ENCODE measurements at places on chromosomes 1 and 21.

DNA sequence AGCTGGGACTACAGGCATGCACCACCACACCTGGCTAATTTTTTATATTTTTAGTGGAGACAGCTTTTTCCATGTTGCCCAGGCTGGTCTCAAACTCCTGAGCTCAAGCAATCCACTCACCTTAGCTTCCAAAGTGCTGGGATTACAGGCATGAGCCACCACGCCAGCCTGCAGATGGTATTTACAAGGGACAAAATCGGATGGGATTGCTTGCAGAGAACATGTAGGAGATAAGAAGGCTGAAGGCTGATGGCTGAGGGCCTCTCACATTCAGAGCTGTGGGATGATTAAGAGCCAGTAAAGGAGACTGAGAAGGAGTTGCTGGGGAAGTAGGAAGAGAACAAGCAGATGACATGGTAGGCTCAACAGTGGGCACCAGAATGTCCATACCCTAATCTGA lies 24.0 kb upstream of the QSOX1 start:
- DNase-seq: no peak

DNA sequence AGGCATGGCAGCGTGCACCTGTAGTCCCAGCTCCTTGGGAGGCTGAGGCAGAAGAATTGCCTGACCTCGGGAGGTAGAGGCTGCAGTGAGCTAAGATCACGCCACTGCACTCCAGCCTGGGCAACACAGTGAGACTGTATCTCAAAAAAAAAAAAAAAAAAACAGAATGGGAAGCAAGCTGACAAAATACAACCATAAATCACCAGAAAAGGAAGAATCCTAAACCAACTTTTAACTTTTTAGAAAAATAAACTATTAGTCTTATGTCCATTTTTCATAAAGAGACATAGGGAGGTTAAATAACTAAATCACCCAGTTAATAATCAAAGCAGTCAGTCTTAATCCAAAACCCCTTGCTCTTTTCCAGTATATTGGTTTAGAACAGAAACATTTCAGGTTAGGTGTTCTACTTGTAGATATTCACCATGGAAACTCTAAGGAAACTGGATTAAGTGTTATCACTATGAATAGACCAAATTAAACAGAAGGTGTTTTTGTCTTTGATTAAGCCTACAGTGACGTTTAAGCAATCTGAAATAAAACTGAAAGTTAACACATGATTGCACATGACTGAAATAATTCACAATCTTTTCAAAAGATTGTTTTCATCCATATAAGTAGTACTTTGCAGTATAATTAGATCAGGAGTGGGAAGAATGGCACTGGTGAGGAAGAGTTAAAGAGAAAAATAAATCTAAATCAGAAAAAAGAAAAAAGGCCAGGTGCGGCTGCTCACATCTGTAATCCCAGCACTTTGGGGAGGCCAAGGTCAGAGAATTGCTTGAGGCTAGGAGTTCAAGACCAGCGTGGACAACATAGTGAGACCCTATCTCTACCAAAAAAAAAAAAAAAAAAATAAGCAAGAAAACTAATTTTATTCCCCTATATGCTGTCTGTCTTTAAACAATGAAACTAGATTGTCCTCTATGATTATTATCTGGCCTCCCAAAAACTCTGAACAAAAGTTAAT lies 9.6 kb downstream of the CDC42BPA start:
- no peak for DNase-seq

DNA sequence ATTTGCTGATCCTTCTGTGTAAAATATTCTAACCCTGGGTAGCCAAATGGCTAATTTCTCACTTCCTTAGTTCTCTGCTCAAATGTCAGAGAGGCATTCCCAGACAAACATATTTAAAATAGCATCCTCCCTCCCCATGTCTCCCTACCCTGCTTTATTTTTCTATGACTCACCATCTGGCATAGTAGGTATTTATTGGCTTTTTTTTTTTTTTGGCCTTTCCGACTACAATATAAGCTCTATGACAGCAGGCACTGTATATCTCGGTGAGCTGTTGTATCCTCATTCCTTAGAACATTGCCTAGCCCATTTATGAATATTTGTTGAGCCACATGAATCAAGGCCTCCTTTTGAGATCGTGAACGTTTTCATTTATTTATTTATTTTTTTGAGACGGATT lies 1.5 kb upstream of the NEK7 start:
- DNase-seq: no peak

DNA sequence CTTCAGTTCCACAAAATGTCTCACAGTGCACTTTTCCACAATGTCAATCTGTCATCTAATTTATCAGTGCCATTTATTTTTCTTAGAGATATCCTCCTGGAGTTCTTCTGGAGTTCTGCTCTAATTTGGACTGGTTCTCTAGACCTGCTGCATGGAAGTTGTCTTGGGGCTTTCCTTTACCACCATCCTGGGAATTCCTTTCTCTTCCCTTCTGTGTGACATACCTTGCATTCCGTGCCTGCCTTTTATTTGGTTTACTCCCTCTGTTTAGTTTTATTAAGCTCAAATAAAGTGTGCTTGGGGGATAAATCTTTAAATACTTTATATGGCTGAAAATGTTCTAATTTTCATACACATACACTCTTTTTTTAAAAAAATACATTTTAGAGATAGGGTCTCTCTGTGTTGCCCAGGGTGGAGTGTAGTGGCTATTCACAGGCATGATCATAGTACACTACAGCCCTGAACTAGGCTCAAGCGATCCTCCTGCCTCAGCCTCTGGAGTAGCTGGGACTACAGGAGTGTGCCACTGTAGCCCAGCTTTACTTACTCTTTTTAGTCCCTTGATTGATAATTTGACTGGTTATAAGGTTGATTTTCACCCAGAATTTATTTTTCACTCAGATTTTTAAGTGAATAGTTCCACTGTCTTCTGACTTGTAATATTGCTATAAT lies 14.4 kb downstream of the MTF2 start:
- no peak for DNase-seq

DNA sequence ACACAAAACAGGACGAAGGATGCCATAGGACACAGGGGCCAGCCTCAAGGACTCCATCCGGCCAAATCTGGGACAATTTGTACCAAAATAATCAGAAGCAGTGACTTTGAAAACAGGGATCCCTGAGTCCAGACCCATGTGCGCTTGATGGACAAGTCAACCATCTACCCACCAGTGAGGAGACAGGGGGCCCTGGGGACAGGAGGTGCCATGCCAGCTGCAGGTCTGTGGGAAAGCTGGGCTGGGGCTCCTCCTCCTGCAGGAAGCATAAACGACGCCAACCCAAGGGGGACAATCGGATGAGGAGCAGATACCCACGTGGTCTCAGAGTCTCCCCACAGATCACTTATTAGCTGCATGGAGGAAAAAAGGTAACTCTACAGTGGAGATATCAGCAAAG lies 50.6 kb downstream of the NPHP4 start:
- DNase-seq: no peak

DNA sequence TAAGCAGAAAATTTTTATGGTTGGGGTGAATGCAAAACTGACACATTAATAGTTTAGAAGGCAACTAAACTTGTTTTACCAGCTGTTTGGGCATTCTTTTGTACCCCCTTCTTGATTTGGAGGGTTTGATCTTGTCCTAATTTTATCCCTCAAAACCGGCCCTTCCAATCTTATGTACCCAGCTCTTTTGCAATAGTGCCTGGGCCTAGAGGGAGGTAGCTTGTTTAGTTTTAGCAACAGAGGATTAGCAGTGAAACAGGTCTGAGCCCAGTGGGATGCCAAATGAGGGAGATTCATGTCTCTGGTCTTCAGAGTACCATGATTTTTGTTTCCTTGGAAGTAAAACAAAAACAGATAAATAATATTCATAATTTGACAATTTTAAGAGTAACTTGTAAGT lies 45.1 kb downstream of the CRP start:
- DNase-seq: no peak

- DNase-seq: no peak
Measured at GRCh38 chr1:234772345-234773147, 162.6 kb upstream of the IRF2BP2 start.

GRCh38 chr1:99869304-99869703 lies 19.1 kb downstream of the AGL start:
- no peak for DNase-seq

- DNase-seq: no peak
Measured at GRCh38 chr1:224819861-224820260, 109.6 kb upstream of the DNAH14 start.

DNA sequence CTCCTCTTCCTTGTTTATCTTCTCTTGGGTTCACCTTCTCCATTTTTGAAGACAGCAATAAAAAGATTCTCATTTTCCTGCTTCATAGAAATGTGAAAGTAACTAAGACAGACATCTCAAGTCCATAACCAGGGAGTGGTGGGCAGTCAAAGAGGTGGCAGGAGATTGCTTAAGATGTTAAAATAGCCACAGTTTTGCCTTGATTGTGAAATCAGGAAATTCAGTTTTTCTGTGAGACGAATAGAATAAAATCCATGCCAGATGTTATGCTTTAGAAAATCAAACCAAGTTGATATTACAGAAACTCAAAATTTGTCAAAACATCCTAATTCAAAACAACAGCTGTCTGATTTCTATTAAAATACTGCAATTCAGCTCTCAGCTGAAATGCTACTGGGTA lies 57.2 kb downstream of the TNN start:
- DNase-seq: no peak

DNA sequence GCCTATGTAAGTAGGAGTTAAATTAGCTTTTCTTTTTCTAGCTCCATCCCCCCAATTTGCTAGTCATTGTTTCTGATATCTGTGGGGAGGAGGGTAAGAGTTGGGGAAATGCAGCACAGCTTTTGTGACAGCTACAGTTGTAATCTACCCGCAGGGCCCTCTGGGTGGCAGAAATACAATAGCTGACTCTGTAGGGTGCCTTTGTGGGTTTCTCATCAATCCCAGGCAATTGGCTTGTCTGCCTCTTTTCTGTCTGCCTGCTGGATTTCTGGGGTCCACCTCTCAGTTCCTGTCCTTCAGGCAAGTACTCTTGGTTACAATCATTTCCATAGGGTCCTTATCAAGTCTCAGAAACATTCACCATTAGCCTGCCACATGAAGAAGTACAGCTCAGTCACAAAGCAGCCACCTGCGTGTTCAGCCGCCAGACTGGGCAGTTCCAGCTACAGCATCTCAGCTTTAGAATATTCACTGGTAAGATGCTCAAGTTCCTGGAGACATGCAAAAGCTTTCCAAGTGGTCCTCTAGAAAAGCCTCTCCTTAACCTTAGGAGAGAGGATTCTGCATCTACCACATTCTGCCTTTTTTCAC lies 19.2 kb upstream of the SLC44A5 start:
- DNase-seq: no peak

GRCh38 chr1:19831441-19831840 lies 16.4 kb upstream of the RNF186 start:
- no peak for DNase-seq

DNA sequence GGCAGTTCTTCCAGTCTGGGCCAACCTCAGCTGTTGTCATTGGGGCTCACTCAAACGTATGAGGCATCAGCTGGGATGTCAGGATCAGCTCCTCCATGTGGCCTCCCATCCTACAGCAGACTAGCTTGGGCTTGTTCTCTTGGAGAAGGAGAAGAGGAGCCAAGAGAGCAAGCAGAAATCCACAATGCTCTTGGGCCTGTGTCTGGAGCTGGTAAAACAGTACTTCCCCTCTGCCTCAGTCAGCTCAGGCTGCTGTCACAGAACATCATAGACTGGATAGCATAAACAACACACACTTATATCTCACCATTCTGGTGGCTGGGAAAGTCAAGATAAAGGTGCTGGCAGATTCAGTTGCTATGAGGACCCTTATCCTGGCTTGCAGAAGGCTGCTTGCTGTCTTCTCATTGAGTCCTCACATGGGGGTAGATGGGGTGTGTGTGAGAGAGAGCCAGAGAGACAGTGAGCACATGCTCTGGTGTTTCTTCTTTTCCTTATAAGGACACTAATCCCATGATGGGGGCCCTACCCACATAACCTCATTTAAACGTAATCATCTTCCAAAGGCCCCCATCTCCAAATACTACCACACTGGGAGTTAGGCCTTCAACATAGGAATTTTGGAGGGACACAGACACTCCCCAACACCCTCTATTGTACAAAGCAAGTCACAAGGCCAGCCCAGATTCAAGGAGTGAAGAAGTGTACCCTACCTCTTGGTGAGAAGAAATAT lies 16.3 kb upstream of the DNAJC6 start:
- no peak for DNase-seq

DNA sequence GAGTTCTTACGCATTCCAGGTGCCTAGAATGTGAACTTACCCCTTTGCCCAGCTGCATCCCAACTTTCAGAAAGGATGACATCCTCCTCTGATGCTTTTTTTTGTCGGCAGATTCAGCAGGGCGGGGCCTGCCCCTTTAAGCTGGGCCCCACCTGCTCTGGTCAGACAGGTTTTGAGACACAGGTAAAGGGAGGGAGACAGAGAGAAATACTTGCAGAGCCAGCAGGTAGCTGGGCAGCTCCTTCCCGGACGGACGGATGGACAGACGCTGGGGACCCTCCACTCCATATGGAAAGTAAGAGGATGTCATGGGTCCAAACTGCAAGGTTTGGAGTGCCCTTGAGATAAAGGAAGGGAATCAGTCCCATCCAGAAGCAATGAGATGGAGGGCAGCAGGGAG lies at the start of gene TMEM79:
TMEM79 (plus strand) TSS at position 214 of the 400 bp plus-strand sequence. CDS start 902 bp downstream, outside the sequence.
- no peak for DNase-seq

GRCh38 chr1:1262071-1262470 lies 11.6 kb downstream of the UBE2J2 start:
- DNase-seq: no peak

DNA sequence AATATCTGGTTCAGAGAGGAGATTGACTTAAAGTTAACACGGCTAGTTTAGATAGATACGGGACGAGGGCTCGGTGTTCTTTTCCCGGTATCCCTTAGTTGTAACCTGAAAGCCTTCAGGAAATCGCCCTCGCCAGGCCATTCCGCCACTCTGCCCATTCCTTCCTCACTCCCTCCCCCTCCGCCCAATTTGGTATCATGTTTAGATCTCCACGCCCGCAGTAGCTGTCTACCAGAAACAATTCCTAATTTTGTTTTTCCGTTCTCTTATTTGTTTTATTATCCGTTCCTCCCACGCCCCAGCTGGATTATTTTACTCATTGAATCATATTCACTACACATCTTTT lies 685 bp upstream of the VAMP4 start:
- DNase-seq: peak; percentile 53

DNA sequence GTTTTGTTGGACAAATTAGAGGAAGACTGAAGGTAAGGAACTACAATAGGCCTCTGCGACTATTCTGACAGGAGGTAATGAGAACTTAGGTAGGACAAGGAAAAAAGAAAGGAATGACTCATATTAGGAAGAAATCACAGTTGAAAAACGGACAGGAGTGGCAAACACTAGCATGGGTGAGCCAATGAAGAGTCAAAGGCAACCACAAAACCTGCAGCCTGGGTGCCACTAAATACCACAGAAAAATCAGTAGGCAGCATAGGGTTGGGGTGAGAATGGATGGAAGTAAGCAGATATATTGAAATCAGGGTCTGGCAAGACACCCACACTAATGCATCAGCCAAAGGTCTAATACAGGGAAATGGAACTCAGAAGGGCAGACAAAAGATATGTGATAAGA lies 10.0 kb downstream of the RBM34 start:
- DNase-seq: no peak

- DNase-seq: no peak
Measured at GRCh38 chr1:38806090-38806489, 53.5 kb downstream of the RRAGC start.
